ENCODE measurements at places on chromosomes 7 and 10.

- no peak for DNase-seq
These were observed 657.6 kb downstream of the PARD3 start for GRCh38 chr10:34157501-34157900.

- DNase-seq, result no peak
These were observed 32.8 kb upstream of the DGKI start for GRCh38 chr7:137879357-137880158.

GRCh38 chr10:126458466-126458865 lies 70.2 kb upstream of the ADAM12 start:
- no peak for DNase-seq

DNA sequence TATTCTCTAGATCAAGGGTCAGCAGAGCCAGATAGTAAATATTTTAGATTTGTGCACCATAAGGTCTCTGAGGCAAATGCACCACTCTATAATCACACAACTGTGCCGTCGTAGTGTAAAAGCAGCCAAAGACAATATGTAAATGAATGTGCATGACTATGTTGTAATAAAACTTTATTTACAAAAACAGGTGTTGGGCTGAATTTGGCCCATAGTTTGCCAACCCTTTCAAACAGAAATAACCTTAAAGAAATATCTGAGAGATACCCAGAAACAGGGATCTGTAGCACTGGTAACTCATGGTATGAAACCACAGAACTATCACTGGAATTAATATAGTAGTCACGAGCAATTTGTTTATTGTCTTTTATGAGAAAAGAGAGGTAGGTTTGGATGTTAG lies 86.0 kb downstream of the ARID5B start:
- DNase-seq, result no peak

GRCh38 chr10:86349474-86349873 lies 17.1 kb downstream of the GRID1 start:
- no peak for DNase-seq

DNA sequence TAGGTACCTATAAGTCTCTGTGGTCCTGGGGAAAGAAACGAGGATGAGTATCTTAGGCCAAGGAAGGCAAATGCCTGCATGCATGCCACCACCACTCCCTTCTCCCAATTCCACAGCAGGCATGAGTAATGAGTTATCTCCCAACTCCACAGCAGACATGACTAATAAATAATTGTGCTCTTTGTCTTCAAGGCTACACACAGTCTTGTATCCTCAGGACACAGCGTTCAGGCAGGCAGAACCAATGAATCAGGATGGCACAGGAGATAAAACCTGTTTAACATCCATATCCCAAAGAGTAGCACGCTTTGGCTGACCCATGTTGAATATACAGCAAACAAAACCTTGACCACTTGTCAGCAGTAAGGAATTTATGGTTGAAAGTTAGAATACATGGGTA lies 229.7 kb upstream of the NFE2L3 start:
- no peak for DNase-seq

DNA sequence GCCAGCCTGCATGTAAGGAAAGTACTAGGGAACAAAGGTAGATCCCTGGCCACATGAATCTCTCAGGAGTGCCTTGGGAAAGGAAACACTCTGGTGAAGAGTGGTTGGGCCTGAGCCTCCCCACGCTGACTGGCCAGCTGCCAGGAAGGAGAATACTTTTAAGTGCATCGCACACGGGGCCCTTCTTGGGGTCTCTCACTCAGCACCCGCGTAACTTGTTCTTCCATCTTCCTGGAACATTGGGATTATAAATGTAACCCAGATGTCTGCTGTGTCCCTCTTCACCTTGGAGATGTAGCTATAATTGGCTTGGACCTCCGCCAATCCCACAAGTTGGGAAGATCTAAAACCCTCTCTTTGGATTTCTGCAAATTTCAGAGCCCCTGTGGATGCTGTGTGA lies 4.4 kb upstream of the GLI3 start:
- no peak for DNase-seq

DNA sequence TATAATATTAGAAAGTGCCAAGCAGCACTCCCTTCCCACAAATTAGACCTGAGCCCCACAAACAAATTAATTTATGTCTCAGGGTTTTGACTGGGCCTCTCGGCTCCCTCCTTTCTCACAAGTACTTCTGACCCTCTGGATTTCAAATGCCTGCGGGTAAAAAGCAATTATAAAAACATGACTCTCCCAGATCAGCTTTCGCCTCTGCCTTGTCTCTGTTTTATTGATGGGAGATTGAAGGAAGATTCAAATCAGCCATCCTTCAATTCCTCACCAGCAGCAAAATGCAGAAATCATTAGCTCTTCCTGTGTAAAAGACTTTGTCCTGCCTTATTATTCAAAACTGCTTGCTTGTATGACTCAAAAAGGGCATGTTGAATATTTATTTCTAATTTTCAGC lies 453.7 kb upstream of the MKI67 start:
- DNase-seq, result no peak

GRCh38 chr7:24440892-24441291 lies 132.4 kb upstream of the PALS2 start:
- DNase-seq, result no peak

DNA sequence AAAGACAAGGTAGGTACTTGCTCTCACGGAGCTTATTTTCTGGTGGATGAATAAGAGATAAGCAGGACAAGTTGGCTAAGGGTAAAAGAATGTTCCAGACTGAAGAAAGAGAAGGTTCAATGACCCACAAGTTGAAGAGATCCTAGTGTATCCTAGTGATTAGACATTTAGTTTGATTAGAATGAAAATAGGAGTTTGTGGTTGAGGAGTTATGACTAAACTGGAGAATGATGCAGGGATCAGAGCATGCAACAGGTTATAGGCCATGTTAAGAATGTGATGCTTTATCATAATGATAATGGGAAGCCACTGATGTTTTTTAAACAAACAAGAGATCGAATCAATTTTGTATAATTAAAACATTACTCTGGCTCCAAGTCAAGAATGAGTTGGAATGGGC lies 357.2 kb downstream of the HPSE2 start:
- no peak for DNase-seq

GRCh38 chr7:106346678-106347217 lies 62.0 kb upstream of the NAMPT start:
- DNase-seq, result no peak

- DNase-seq, result no peak
These were observed 466.1 kb upstream of the NRP1 start for GRCh38 chr10:33800545-33800944.

DNA sequence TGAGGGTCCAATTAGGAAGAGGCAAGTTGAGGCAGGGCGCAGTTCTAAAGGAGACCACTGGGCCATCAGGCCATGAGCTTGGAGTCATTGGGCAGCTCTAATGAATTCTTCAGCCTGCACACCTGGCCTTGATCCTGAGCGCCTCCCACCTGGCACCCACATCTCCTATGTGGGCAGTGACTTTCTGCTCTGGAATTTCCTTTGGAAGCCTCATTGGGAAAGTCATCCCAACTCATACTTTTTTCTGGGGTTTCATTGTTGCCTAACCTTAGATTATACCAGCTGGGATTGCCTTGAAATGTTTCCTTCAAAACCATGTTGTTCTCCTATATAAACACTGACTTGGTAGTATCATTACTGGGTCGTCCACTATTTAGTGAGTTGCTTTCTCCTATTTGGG lies 54.1 kb downstream of the PLPP4 start:
- DNase-seq, result no peak

DNA sequence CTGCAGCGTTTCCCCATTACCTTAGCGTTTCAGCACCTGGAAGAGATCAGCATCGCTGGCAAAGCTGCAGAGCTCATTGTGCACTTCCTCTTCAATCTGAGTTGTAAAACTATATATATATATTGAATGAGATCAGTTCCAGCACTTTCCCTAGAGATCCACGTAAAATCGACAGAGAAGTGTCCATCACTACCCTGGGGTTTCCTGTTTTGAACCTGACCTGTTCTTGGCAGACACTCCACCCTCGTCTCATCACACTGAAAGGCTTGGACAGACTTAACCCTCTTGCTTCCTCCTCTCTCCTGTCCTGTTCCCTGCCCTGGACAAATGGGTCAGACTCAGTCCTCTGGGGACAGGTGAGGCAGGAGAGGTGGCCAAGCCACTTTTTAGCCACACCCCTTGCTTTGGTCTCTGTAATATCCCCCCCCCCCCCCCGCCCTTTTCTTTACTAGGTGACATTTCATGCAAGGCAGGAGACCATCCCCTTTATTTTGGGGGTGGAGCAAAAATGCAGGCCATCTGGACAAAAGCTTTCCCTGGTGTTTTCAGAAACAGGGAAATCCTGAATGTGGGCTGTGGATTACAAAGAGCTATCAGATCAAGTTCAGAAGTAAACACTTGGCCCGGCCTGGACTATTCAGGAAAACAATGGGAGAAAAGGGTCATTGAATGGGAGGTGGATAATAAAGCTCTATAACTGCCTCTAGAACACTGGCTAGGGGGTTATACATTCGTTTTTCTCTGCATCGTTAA lies 83.7 kb upstream of the KDM7A start:
- DNase-seq, result no peak

DNA sequence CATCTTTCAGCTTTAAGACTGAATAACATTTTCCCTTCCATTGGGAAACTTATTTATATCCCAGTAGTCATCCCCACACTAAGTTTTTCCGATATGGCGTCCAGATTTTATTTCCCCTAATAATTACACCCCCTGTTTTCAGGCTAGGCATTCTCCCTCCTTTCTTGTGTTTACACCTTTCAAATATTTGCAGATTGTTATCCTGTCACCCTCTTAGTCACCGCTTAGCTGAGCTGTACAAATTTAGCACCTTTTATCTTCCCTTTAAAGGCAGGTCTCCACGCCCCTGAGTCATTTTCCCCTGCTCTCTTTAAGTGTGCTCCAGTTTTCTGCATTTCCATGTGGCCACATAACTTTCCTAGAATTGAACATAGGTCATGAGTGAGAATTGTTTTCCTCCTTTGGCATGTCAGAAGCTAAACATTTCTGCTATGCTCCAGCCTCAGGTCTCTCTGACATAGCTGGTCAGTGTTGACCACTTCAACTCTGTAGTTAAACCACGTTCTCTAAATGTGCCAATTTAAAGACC lies 47.4 kb downstream of the LRRC4 start:
- no peak for DNase-seq

GRCh38 chr7:36670585-36671431 lies 53.5 kb downstream of the AOAH start:
- peak; percentile 51 for DNase-seq

- DNase-seq, result no peak
These were observed 57.3 kb upstream of the TES start for GRCh38 chr7:116153050-116153449.

GRCh38 chr10:124185084-124185483 lies 91.7 kb upstream of the CHST15 start:
- DNase-seq, result no peak

DNA sequence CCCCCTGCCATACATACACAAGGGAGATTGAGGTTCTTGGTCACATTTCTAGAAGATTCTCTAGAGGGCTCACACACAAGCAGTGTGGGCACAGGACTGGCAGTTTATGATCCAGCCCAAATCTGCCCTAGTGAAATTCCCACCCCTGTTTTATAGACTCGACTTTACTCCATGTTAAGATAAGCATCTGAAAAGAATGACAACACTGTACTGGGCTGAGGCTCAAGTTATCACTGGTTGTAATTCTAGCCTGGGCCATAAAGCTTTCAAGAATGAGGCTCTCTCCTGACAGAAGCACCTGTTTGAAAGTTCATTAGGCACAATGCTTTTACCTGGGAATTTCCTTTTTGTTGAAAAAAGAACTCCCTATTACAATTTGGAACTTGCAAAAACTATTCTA lies 195.6 kb upstream of the GLI3 start:
- no peak for DNase-seq

DNA sequence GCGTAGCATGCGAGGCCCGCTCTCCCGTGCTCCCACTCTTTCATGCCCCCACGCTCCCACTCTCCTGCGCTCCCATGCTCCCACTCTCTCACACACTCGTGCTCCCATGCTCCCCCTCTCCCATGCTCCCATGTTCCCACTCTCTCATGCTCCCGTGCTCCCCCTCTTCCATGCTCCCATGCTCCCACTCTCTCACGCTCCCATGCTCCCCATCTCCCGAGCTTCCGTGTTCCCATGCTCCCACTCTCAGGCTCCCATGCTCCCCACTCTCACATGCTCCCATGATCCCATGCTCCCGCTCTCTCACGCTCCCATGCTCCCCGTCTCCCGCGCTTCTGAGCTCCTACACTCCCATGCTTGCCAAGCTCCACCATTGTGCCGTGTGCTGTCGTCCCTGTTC lies 84.4 kb upstream of the ANLN start:
- DNase-seq, result no peak

DNA sequence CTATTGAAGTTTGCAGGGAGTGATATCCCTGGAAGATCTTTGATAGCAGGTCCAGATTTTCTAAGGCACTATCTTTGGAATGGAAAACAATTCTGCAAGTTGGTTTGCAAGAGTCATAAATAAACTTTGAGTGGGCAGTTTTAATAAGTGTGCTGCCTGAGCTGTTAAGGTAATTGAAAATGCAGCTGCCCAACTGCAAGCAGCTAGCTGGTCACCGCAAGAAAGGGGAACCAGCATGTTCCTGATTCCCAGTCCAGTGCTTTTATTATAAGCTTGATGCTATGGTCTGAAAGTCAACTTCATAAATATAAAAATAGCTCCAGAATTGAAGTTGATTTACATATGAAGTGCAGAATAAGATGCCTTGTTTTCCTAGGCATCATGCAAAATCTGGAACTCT lies 308.4 kb downstream of the ZNF248 start:
- DNase-seq, result no peak

GRCh38 chr7:28182071-28182471 lies 1.5 kb upstream of the JAZF1 start:
- no peak for DNase-seq

GRCh38 chr7:69177461-69177861 lies 420.8 kb upstream of the AUTS2 start:
- no peak for DNase-seq

- DNase-seq, result no peak
These were observed 80.7 kb downstream of the ZNF365 start for GRCh38 chr10:62454687-62455397.

GRCh38 chr10:29265210-29265768 lies 23.6 kb upstream of the LYZL1 start:
- no peak for DNase-seq

DNA sequence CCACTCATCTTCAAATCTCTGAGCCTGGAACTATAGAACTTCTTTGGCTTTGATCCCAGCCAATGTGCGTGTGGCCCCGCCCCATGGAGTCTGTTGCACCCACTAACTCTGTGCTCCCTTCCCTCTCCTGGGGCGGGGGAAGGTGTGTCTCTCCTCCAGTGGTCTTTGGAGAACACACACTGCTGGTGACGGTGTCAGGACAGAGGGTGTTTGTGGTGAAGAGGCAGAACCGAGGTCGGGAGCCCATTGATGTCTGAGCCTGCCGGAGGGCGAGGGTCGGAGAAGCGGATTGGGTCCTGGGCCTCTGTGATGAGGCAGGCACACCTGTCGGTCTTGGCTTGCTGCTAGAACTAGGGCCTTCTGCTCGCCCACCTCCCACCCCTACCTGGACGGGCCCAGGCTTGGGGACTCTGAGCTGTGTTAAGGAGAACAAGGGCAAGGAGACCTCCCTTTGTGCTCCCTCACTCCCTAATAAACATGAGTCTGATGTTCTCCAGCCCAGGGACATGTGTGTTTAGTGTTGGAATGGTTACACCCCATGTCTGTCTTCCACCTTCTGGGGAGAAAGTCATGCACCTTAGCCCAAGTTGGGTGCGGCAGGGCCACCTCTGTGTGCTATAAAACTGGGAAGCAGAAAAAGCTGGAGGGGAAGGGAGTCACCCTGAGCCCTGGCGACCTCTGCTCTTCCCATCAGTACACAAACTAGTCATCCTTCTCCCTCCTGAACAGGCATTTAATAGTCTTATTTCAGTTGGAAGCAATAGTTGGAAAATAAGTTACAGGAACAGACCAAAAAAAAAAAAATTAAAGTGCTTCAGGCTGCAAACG lies 4.6 kb downstream of the TRAPPC14 start:
- DNase-seq, result no peak

All from stimulated activated CD4-positive, alpha-beta T cell treated with anti-CD3 and anti-CD28 coated beads, Interleukin-12 subunit alpha, Interleukin-12 subunit beta, amount 100 ng/mL, for 4 hours (primary cell).